ENCODE measurements at places on chromosomes 7 and 10.
A peak's percentile ranks its signal among the peaks of the same experiment; 100 is the strongest.

- peak; percentile 7 for DNase-seq
Measured at GRCh38 chr10:113267619-113268562, 285.0 kb upstream of the HABP2 start.

- DNase-seq, result no peak
Measured at GRCh38 chr10:26478061-26478460, 39.9 kb downstream of the APBB1IP start.

GRCh38 chr7:33880787-33881186 lies 24.6 kb upstream of the BMPER start:
- DNase-seq, result no peak

GRCh38 chr10:66214721-66215404 lies 711.0 kb upstream of the LRRTM3 start:
- DNase-seq, result peak; percentile 6

DNA sequence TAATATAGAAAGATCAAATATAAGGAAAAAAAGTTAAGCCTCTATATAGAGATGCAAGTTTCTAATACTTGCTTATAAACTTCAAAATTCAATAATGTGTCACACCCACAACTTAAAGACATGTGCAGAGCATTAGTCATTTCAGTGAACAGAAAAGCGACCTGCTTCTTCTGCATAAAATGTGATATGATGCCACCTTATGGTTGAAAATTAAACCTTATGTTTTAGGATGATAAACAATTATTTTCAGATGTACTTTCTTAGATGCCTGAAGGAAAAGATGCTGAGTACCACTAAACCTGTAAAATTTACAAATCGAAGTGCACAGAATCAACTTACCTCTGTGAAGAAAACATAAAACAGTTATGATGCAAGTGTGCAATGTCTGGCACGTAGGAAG lies 96.0 kb downstream of the MTERF1 start:
- peak; percentile 51 for DNase-seq

DNA sequence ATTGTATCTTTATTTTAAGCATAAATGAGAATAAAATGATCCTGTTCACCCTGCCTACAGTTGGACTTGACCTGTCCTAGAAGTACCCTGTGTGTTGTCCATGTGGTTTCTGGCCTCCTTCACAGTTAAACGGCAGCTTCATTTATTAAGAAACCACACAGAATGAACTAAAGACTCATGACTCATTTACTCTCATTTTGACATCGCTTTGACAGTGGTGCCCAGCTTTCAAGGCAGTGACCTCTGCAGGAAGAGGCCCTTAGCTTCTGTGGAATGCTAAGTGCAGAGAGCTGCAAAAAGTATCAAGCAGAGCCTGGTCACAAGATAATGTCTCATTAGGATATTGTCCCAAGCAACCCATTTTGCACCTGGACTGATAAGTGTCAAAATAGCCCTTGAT lies 93.4 kb downstream of the AVL9 start:
- DNase-seq, result peak; percentile 67

- no peak for DNase-seq
Measured at GRCh38 chr10:96311180-96311715, 7.0 kb downstream of the DNTT start.

DNA sequence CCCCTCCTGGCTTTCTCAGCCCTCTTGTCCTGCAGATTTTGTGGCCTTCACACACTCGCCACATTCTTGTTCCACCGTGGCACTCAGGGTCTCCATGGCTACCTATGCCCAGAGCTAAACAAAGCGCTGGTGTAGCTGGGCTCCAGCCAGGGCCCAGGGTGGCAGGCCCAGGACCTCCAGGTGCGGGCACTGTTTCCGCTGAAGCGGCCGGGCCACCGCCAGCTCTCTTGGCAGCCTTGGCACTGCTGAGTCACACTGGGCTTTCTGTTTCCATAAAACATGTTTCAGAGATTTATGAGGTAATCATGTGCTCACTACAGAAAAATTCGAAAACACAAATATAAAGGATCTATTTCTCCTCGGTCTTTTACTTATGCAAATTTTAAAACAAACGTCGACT lies 51.3 kb downstream of the AOC1 start:
- DNase-seq, result peak; percentile 27

- no peak for DNase-seq
Measured at GRCh38 chr7:77558284-77558967, 21.3 kb downstream of the PTPN12 start.

DNA sequence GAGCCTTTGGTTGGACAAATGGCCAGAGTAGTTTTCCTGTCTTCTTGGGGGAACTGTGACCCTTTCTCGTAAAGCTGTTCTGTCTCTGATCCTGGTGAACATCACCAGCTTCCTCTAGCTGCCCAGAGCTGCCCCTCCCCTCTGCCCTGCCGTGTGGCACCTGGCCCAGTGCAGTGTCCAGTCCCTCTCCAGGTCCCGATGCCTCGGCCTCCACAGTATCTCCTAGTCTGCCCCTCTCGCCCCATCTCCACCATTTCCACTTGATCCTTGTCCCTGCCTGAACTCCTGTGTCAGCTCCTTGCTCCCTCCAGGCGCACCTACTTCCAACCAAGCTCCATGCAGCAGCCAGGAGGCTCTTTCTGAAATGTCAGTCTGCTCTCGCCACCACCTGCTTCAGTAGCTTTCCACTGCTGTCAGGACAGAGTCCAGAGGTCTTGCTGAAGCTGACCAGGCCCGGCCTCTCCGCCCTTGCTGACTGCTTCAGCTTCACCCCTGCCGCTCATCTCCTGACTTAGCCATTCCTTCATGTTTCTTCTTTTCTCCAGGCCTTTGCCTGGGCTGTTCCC lies 133.6 kb downstream of the GRK5 start:
- DNase-seq, result no peak

GRCh38 chr10:6011558-6011957 lies 34.2 kb upstream of the IL15RA start:
- no peak for DNase-seq

- no peak for DNase-seq
Measured at GRCh38 chr7:29224726-29225125, 30.2 kb downstream of the CHN2 start.
